GM13976 (cell line): ENCODE measurements at places on chromosomes 1 and 21.

GRCh38 chr1:225873281-225873850 is 8.8 kb downstream of the TMEM63A start:
- DNase-seq: no peak

DNA sequence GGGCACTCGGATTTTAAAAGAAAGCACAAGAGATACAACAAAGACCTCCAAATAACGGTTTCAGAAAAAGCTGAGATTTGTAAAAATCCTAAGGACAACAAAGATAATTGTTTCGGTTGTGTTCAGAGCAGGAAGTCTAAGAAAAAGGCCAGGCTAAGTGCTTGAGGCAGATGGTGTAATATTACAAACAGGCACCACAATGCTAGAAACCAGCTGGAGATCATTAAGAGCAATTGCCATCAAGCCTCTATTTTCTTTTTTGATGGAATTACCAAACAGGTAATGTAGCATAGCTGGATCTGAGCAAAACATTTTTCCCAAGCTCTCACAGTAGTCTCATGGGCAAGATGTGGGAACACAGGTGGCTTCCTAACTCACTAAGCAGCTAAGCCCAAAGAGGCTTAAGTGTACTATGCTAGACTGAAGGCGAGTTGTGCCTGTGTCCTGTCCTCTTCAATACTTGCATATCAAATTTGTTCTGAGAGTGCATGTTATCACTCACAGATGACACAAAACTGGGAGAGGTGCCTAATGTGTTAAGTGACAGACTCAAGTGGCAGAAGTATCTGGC is 161.6 kb downstream of the GLUL start:
- no peak for DNase-seq

DNA sequence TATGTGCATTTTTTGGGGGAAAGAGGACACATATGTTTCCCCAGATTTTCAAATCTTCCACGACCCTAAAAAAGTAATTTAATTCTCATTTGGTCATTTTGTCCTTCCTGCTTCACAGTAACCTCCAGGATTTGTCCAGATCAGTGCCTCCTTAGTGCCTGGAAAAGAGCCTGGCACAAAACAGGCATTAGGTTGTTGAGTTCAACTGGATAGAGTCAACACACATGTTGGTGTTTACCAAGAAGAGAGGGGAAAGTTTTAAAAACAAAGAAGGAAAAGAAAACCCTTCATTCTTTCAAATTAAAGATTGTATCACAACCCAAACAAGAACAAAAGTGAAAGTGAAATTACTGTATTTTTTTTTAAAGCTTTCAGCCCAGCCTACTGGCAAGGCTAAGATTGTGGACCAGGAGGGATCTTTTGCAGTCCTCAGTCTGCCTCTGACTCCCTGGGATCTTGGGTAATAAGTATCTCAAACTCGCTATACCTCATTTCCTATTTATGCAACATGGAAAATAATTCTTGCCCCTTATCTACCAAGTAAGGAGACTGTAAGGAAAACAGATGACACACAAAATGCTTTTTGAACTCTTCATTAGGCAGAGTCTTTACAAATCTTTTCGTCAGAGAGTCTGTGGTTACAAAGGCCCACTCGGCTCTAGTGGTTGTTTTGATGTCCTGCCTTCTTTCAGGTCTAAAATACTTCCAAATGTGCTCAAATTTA is 57.8 kb downstream of the ZNF281 start:
- DNase-seq: peak; percentile 49

DNA sequence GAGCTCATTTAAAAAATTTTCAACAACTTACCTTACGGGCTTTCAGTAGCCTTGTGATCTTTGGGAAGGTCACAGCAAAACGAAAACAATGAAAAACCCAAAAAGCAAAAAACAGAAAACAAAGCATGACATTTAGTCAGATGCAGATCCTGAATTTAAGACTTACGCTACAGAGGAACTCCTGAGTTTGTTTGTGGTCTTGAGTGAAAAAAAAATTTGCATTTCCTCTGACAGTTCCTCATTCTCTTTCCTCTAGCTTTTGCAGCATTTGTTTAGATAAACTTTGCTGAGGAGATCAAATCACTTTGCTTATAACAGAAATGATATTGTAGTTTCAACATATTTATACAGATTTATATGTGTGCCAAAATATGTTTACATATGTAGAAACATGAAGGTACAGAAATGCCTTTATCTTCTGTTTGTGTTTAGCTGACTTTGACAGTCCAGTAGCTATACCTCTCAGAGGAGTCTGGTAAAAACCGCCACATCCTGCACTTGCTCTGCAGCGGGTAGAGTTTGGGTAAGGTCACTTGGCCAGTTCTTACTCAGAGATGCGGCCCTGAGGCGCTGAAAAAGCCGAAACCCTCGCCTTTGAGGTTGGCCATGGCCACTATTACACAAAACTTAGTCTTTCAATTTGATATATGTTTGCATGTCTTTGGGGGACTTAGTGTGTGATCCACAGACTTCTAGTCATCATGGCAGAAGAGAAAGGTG is 142.5 kb downstream of the TNR start:
- DNase-seq: peak; percentile 50

GRCh38 chr1:232553809-232554208 is 76.1 kb downstream of the SIPA1L2 start:
- no peak for DNase-seq

DNA sequence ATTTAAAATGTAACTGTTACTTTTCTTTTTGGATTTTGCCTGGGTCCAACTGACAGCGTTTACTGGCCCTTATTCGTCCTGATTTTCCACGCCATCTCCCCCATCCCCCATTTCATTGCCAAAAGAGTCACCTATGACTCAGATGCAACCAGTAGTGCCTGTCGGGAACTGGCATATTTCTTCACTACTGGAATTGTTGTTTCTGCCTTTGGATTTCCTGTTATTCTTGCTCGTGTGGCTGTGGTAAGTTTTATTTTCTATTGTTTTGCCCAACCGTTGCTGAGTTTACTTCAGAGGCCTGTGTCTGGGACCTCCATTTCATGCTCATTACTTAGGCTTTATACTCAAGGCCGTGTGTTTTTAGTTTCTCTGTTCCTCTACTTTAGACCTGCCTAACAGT is 9.3 kb downstream of the LEPR start:
- DNase-seq: no peak

DNA sequence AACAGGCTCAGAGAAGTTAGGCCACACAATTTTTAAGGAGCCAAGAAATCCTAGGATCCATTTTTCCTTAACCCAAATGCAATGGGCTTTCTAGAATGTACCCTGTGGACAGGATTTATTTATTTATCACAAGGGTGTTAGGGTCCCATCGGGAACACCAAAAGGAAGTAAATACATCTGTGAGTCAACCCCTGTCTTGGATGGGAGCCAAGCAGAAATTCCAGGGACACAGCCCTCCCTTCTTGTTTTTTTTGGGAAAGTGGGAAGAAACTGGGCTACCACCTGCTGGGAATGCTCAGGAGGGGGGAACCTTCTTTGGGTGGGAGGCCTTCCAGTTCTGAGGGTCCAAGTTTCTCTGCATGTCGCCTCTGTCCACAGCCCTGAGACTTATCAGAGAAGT is 1.3 kb downstream of the CRNN start:
- no peak for DNase-seq

- no peak for DNase-seq
These were observed 45.3 kb downstream of the AKNAD1 start for GRCh38 chr1:108811611-108812010.

GRCh38 chr1:3664700-3665375 is 12.5 kb downstream of the TP73 start:
- DNase-seq: no peak

GRCh38 chr21:45401054-45401518 is 3.9 kb upstream of the COL18A1 start:
- no peak for DNase-seq

DNA sequence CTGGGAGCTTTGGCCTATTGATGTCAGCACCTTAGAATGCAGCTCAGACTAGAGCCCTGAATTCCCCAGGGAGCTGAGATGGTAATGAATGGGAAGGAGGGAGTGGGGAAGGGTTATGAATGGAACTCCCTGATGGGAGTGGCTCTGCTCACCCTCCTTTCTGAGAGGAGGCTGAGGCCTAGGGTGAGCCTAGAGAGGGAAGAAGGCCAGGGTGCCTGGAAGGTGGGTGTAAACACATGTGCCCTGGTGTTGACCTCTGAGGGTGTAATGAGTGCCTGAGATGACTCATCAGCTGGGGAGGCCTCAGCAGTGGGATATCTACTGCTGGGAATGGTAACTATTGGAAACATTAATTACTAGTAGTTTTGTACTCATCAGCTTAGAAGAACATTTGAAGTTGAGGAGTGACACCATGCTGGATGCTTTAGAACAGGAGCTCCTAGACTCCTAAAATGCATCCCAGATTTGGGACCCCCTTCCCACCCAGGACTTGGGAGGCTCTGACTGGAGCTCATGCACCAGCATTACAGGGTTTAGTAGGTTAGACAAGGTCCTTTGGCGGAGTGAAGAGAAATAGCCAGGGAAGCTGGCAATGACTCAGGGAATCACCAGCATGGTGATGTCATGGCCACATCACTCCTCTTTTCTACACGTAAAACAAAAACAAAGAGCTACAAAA is 16.0 kb upstream of the PIGV start:
- peak; percentile 49 for DNase-seq

GRCh38 chr1:18970762-18971161 is 14.3 kb upstream of the IFFO2 start:
- no peak for DNase-seq

- DNase-seq: no peak
These were observed 18.7 kb downstream of the PSMB2 start for GRCh38 chr1:35622510-35623178.

- DNase-seq: no peak
These were observed 18.1 kb downstream of the NAV1 start for GRCh38 chr1:201556841-201557571.

DNA sequence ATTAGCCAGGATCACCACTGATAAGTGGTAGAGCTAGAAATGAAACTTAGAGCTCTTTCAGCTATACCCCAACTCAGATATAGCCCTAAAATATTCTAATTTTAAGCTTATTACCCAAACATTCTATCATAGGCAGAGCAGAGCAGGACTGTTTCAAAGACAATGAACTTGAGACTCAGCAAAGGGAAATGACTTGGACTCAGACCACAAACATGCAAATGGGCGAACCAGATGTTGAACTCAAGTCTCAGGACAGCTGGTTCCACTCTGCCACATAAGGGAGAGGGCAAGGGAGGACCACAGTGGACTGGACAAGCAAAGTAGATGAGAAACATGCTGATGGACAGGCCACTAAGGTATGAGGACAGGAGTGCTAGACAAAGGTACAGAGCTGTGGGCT is 315.3 kb downstream of the OMA1 start:
- no peak for DNase-seq

GRCh38 chr1:154736841-154737240 is 128.9 kb upstream of the ADAR start:
- no peak for DNase-seq

GRCh38 chr1:24641646-24642151 is 1.4 kb upstream of the SRRM1 start:
- DNase-seq: peak; percentile 47

DNA sequence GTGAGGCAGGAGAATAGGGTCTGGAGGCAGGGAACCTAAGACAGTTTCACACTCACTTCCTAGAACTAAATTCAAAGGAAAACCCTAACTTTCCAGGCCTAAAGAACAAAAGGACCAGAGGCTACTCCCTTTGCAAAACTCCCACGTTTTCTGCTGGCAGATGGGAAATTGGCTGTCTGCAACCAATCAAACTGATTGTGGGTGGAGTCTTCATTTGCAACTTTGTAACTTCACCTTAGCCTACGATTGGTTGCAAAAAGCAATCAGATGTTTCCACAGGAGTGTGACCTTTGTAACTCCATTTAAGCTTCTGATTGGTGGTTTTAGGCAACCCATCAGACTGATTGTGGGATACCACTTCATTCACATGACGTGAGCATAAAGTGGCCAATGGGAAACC is 19.7 kb upstream of the GNG4 start:
- DNase-seq: no peak

DNA sequence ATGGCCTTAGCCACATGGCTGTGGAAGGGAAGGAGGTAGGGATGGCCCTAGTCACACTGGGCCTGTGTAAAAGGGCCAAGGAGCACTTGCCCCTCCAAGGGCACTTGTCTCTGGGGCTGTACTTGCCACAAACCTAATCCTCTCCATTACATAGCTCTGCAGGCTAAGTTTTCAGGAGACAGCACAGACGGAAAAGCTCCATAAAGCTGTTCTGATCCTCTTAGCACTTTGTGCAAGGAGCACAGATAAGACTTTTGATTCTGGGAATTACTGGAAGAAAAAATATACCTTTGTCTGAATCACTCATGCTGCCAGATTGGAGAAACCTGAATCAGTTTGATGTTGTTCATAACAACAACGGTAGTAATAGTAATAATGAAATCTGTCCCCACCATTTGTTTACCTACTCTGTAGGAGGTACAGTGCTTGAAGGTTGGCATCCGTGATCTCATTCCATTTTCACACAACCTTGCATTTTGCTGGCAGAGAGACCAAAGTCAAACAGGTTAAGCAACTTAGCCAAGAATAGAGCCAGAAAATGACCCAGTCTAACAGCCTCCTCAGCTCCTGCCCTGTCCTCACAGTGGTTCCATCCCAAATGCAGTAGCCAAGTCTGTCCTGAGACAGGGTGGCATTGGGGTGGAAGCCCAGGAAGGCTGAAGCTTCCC is 207.1 kb downstream of the ROR1 start:
- DNase-seq: no peak

- no peak for DNase-seq
These were observed 39.9 kb downstream of the STPG1 start for GRCh38 chr1:24373710-24374109.

DNA sequence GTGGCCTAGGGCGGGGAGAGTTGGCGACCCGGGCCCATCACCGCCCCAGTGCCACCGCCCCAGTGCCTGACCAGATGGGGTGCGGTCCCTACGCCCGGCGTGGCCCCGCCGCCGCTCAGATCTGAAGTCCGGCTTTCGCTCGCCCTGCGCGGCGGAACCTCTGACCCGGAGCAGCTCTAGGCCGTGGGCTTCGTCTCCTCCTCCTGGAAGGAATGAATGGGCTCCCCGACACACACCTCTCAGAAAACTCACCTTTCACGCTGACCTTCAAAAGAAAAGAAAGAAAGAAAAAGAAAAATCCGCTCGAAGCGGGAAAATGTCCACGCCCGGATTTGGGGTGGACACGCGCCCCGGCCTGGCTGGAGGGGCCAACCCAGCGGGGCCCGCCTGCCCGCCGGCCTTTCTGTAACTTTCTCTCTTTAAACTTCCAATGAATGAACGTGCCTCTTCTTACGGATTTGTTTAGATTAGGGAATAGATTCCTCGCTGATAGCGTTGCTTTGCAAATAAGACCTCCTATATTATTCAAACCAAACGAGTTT is 5.4 kb upstream of the SIM2 start:
- DNase-seq: peak; percentile 26

- peak; percentile 67 for DNase-seq
These were observed 20.7 kb upstream of the ABCB10 start for GRCh38 chr1:229579059-229579673.

GRCh38 chr1:154350383-154350782 is 25.1 kb downstream of the ATP8B2 start:
- DNase-seq: peak; percentile 12
